ENCODE measurements at places on chromosomes 3 and 15.

- no peak for DNase-seq
Observed at GRCh38 chr3:141129049-141129448, 77.9 kb downstream of the SPSB4 start.

DNA sequence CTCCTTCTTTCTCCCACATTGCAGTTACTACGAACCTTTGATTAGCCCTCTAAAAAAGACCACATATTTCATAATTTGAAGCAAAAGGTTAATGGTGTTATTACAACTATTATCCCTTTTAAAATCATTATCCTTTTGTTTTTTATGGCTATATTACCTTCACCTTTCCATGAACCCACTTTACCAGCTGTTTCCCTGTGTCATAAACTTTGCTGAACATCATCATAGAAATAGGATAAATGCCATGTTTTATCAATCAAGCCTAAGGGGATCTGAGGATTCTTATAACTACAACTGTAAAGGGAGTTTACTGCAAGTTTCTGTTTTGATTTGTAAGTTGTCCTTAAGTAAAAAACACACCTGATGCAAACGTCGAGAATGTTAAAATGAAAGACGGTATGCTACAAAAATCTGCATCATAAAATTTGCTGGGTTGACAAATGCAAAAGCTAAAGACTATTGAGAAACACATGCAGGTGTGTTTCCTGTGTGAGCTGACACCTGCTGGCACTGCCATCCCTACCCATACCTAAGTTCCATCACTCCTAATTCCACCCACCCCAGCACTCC is 39.1 kb upstream of the ARRDC4 start:
- DNase-seq = no peak

- DNase-seq = no peak
Observed at GRCh38 chr3:122533931-122534334, 19.2 kb upstream of the KPNA1 start.

DNA sequence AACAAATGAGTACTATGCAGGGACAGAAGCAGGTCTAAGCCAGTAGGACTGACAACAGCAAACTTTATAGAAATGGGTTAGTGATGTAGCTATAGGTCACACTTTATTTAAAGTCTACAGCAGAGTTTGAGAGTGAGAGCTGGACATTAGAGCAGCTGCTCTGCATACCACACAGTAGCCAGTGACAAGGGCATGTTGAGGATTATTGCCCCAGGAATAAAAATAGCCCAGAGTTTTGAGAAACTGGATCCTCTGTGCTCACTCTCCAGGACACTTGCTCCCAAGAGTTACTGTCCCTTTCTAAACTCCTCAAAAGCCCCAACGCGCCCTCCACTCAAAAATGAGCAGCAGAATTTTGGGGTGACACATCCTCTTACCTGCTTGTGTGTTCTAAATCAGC is 21.1 kb downstream of the LRTM1 start:
- no peak for DNase-seq

DNA sequence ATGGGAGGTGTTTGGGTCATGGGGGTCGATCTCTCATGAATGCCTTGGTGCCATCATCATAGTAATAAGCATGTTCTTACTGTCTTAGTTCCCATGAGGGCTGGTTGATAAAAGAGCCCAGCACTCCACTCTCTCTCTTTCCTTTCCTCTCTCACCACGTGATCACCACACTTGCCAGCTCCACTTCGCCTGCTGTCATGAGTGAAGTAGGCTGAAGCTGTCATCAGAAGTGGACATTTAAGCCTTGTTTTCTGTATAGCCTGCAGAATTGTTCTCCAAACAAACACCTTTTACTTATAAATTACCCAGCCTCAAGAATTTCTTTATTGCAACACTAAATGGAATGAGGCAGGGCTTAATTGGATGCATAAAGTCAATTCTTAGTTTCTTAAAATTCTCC is 6.1 kb downstream of the OR5H1 start:
- DNase-seq = no peak

GRCh38 chr3:127608362-127608718 is 10.1 kb downstream of the MCM2 start:
- no peak for DNase-seq

GRCh38 chr3:124878561-124879336 is 8.4 kb downstream of the ITGB5 start:
- peak; percentile 62 for DNase-seq

DNA sequence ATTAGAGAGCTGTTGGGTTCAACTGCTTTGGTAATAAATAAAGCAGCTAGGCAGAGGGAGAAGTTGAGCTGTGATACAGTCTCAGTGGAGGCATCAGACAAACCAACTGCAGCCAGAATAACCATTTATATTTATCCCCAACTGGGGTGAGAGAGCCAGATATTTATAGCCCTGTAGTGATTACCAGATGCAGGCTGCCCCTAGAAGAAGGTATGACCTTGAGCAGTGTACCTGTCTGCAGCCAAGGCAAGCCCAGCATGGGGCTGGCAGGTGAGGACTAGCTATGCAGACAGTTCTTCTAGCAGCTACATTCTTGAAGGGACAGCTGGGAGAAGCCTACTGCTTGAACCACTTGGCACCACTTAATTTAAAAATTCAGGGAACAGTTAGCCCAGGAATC is 144.4 kb upstream of the EPHA3 start:
- no peak for DNase-seq

DNA sequence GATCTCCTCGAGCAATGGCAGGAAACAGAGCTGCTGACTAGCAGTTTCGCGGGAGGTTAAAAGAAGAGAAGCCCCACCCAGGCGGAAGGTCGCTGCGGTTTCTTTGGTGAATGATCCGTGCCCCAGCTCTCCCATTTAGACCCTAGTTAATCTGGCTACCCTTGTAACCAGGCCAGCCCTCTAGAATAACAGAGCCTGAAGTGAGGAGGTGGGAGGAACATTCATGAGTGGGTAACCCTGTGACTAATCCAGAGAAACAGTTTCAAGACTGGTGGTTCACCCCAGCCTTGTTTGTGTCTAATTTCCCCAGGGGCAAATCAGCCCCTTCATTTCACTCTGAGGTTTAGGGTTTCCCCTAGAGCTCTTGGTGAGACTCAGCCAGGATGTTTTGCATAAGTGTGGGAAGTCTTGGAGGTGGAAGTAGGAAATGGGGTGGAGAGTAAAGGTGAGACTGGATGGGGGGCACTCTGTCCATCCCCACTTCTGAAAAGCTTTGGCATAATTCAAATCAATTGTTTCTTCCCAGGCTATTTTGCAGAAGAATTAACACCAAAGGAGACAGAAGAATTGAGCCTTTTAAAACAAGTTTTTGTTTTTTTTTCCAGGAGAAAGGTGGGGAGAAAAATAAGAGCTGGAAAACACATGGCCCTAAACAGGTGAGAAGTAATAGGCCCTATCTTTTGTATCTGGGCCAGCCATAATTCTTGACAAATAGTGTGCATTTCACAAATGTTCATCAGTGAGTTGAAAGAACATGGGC is 303.1 kb downstream of the RPLP1 start:
- no peak for DNase-seq

DNA sequence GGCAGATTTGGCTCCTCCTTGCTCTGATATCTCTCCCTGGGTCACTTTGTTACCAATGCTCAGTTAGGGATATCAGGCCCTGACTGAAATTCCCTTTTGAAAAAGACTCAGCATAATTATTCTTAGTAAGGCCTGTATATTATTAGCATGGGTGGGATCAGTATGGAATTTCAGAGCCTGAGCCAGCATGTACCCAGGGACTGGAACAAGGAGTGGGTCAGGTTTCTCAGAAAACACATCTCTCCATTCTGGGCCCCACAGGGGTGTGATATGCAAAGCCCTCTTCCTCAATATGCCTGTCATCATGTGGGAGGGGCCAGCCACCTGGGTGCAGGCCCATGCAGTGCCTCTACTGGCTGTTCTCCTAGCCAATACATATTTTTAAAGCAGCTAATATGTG is 423.2 kb downstream of the EPHB1 start:
- DNase-seq = no peak

DNA sequence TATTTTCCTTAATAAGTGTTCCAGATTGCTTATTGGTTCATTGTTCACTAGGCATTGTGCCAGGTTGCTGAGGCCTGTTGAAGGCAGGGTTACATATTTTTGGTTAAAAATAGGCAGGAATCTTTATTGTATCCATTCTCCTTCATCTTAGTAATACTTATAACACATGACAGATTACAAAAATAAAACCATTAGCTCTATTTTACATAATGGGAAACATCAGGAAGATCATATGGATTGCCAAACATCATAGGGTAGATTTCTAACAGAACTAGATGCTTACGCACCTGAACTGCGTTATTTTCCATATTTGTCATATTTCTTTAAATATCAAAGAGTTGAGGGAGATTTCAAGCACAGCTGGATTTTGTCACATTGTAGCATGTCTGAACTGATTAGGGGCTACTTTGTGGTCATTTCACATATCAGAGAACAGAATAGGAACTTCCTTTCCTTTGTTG is 462.9 kb upstream of the SGO1 start:
- no peak for DNase-seq

GRCh38 chr15:65655457-65655856 is 33.7 kb downstream of the SLC24A1 start:
- no peak for DNase-seq

DNA sequence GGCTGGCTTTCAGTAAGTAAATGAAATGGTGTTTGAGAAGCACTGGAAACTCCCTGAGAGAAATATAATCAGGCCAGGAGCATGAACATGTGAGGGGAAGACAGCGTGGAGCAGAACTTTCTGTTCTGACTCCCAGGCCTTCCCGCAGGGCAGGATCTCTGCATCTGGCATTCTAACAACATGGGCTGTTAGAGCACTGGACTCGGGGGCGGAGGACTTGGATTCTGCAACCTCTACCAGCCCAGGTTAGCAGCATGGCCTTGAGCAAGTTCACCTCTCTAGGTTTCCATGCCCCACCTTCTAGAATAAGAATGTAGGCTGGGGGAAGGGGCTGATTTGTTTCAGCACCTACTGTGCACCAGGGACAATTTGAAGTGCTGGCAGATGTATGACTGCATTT is 12.5 kb upstream of the BFSP2 start:
- no peak for DNase-seq

GRCh38 chr15:69090197-69090948 is 70.1 kb upstream of the GLCE start:
- no peak for DNase-seq

- DNase-seq = no peak
Observed at GRCh38 chr3:72485641-72486040, 362.6 kb downstream of the SHQ1 start.

DNA sequence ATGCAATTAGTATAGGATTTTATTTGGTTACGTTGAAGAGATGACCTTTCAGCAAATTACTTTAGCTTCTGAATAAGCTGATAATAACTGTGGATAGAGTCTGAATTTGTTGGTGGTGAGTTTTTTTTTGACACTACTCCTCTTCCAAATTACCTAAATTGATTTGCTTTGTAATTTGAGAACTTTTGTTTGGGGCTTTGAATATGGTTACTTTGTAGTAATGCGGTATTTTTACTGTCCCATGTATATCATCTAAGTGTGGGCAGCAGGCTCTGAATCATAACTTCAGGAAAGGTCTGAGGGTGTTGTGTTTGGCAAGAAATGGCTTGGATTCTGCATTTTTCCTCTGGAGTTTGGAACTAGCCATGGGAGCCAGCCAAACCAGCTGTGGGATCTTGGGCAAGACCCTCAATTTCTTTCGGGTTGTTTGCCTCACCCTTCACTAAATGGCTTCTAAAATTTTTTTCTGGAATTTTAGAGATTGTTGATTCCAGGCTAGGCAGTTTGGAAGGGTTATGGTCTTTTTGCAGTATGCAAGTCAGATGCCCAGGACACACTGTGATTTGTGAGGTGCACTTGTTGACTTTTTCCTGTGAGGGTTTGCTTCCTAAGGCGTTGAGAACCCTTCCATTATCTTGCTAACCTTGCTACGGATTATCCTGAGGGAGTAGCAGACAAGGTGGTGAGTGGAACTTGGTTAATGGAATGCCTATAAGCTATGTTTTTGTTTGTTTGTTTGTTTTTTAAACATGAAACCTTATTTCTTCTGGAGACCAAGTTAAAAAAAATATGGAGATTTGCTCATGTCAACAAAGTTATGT is 10.4 kb downstream of the PTPRG start:
- no peak for DNase-seq

DNA sequence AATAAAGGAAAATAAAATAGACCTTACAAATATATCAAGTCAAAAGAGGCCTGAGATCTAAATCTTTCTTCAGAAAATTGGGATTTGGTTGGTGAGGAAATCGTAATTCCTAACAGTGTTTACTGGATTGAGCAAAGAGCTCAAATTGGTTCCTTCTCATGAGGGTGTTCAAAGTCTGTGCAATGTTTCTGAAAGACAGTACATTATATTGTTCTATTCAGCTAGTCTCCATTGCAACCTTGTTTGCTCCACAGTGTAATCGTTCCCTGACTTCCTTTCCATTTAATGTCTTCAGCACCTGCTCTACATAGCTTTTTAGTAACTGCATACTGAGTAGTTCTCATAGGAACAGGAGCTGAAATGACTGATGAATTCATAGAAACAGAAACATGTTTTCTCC is 326.8 kb downstream of the SUCLG2 start:
- no peak for DNase-seq

GRCh38 chr15:63163217-63163616 is 5.9 kb upstream of the RPS27L start:
- DNase-seq = no peak

GRCh38 chr3:58434168-58434504 is 504 bp upstream of the PDHB start:
- no peak for DNase-seq

GRCh38 chr15:90479656-90480055 is 50.1 kb upstream of the CRTC3 start:
- no peak for DNase-seq

DNA sequence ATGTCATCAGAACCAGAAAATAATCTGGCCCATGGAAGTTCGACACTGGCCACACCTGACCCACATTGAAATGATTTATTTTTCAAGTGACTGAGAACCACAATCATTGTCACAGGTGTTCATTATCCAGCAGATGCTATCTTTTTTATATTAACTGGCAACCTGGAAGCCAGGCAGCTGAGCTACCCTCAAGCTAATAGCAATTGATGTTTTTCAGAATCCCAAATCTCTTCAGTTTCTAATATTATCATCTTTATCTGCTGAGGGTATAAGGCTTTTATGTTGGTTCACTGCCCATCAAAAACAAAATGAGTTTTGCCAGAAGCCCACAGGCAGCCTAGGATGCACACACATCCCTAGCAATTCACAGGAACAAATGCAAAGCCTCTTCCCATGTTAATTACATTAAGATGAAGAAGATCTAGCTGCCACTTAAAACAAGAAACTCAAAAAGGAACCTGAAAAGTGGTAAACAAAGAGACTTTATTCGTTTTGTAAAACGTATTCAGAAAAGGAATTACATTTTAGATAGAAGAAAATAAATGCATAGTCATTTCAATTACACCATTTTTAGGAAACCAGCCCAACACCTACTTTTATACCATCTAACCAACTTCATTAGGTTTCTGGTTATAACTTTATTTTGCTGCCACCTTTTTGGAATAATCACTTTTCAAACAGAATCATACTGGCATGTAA is 40.9 kb upstream of the STRIT1 start:
- DNase-seq = no peak

GRCh38 chr3:168104361-168104760 is 8.6 kb upstream of the GOLIM4 start:
- no peak for DNase-seq

- no peak for DNase-seq
Observed at GRCh38 chr3:189563853-189564563, 67.2 kb upstream of the TP63 start.

- no peak for DNase-seq
Observed at GRCh38 chr3:136925425-136926190, 32.2 kb upstream of the IL20RB start.

GRCh38 chr15:66854012-66854965 is 152.3 kb downstream of the SMAD6 start:
- no peak for DNase-seq

GRCh38 chr3:50466177-50466576 is 37.3 kb downstream of the CACNA2D2 start:
- DNase-seq = no peak

- DNase-seq = no peak
Observed at GRCh38 chr15:30990036-30990435, 1.4 kb downstream of the MTMR10 start.
